ENCODE measurements at places on chromosomes 5 and 9.

- DNase-seq: no peak
These were observed 116.4 kb downstream of the APBA1 start for GRCh38 chr9:69555802-69556201.

- no peak for DNase-seq
These were observed 206.8 kb downstream of the CAAP1 start for GRCh38 chr9:26685818-26686217.

DNA sequence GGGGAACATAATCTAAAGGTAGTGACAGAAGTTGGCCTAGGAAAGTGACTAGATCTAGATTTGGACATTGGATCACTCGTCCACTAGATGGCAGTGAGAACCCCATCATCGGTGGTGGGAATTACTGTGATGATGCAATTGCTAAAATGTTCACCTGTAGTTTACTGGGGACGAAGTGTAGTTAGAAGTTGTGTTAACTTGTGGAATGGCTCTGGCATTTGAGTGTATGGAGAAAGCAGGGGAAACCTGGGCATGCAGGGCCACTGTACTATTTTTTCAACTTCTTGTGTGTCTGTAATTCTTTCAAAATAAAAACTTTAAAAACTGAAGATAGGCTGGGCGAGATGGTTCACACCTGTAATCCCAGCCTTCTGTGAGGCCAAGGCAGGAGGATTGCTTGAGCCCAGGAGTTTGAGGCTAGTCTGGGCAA is 75.5 kb downstream of the PHAX start:
- peak; percentile 23 for DNase-seq

GRCh38 chr9:94149696-94150095 is 65.4 kb downstream of the PTPDC1 start:
- no peak for DNase-seq

DNA sequence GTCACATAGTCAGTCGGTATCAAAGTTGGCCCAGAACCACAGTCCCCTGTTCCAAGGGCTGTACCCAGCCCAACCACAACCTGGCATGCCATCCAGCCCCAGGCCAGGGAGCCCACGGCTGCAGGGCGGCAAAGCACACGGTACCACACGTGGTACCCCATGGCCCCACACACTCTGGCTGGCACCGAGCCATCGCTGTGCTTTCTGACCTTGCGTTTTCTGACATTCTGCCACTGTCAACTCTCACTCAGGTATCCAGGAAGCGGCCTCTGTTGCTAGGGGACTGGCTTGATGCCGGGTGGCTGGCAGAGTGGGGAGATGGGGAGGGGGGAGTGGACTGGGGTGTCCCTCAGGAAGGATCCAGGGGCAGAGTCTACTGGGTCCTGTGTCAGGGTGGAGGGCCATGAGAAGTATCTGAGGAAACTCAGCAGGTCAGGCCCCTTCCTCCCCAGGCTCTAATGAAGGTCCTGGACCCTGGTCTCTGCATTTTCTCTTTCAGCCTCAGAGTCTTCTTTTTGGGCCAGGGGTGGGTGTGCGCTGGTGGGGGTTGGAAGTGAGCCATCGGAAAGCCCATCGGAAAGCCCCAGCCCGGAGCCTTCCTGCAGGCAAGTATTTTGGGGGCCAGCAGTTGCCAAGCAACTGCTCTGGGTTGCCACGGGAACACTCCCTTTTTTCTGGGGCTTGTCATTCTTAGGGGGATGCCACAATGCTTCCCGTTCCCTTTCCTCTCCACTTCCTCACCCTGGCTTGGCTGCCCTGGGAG is 21.0 kb upstream of the RALGDS start:
- DNase-seq: peak; percentile 39
